ENCODE measurements at places on chromosomes 3 and 15.

DNA sequence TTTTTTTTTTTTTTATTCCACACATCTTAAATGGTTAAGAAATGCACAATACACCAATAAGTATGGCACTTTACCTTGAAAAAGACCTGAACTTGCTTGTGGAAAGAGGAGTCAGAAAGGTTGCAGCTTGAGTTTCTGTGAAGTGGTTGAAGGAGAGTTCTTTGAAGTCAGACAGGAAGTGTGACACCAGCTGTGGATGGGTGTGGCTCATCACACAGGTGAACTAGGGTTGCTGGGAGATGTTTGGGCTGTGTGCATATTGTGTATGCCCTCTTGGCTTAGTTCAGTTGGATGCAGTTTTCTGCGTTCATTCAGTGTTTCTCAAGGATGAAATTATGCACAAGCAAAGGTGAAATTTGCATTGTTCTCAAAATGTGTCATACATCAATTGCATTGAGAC is 6.3 kb downstream of the AEN start:
- no peak for DNase-seq

DNA sequence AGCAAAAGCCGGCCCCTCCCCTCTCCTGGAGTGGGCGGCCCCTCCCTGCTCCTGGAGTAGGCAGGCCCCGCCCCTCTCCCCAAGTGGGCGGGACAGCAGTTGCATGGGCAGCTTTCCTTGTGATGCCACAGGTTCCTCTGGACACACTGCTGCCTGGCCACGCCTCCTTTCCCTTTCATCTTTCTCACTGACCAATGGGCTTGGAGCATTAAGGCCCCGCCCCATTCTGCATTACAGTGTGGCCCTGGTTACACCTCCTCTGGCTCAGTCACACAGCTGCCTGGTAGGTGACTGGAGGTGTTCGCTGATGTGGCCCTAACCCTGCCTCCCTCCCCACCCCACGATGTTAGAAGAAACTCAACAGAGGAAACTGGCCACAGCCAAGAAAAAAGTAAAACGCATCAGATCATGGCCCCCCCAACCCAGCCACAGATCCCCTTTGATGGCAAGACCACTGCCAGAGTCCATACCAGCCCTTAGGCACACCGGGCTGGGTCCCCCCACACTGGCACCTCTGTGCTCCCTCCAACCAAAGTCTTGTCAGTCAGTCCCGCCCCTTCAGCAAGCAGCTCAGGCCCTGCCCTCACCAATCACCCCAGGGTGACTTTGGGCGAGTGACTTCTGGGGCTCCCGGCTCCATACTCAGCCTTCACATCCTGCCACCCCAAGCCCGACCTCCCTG is 84.3 kb downstream of the ADAMTS7 start:
- DNase-seq: no peak

GRCh38 chr3:72679540-72680198 is 168.6 kb downstream of the SHQ1 start:
- no peak for DNase-seq

- DNase-seq: no peak
Measured at GRCh38 chr15:62607114-62607462, 435.5 kb upstream of the TPM1 start.

DNA sequence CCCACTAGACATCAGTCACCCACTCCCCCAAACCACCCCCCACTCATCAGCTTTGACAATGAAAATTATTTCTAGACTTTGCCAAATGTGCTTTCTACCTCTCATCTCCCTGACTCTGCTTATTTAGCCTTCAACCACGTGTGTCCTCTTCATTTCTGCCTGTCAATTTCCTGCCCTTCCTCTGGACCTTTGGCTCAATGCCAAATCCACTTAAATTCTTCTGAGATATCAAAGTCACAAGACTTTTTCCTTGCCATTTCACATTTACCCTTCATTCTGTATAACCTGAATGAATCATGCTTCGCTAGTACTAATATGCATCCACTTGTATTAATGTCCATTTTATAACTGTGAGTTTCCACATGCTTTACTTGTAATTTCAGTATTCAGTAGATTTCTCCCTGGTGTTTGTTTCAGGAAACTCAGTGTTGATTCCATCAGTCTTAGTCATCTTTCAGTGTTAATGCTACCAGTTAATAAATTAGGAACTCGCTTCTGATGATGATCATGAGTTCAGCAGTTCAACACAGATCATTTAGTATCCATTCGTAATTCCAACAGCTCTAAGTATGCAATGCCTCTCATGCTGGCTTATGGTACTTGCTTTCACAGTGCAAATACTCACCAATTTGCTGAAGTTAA is 128.2 kb upstream of the OSTN start:
- no peak for DNase-seq

- DNase-seq: no peak
Measured at GRCh38 chr3:85360742-85361387, 402.1 kb downstream of the CADM2 start.

Measured in activated gamma-delta T cell (primary cell).